ENCODE measurements at places on chromosomes 12 and 14.

- peak; percentile 78 for DNase-seq
Observed at GRCh38 chr12:50788561-50788960, 24.7 kb downstream of the ATF1 start.

DNA sequence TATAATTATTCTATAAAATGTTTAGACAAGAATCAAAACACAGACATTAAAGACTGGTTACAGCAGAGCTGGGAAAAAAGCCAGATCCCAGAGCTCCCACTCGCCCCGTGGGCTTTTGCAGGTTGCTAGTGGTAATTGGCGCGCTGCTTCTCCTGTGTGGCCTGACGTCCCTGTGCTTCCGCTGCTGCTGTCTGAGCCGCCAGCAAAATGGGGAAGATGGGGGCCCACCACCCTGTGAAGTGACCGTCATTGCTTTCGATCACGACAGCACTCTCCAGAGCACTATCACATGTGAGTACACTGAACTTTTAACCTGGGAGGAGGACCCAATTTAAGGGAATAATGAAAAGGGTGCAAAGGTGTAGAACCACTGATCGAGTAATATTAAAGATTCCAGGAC is 7.5 kb downstream of the TMEM52B start:
- DNase-seq: no peak

DNA sequence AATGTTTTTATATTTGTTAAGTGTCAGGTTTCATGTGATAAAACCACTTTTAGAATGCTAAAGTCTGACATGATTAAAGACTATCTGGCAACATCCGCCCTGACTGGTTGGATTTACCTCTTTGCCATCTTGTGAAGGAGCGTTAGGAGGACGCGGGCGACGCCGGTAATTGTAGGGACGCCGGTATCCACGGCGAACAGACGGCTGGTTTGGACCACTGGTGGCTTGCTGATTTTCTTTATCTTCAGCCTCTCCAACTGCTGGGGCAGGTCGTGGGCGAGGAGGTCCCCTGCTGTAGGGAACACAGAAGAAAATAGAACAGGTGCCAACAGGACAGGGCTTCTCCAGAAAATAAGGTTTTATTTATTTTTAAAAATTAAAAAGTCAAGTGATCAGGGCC is 21.3 kb downstream of the YBX3 start:
- no peak for DNase-seq

DNA sequence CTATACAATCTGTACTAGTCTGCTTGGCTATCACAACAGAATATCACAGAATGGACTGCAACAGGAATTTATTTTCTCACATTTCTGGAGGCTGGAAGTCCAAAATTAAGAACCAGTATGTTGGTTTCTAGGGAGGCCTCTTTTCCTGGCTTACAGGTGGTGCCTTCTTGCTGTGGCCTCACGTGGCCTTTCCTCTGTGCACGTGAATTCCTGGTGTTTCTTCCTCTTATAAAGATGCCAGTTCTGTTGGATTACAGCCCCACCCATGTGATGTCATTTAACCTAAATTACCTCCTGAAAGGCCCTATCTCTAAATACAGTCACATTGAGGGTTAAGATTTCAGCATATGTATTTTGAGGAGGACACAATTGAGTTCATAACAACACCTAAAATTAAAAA is 32.1 kb upstream of the C2CD5 start:
- no peak for DNase-seq

DNA sequence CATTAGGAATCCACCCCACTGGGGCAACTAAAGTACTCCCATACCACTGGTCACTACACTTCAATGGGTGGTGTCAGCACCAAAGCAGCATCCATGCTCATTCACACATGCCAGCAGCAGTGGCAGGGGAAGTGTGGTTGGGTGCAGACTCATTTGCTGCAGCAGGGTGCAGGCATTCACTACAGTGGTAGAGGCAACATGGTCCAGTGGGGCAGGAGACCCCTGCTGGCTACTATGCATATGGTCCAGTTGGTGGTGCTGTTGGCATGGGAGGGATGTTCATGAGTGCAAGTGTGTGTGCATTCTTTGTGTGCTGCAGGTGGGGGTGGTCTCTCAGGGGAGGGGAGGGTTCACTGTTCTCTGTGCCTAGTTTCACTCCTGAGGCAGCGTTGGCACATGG is 908.4 kb upstream of the NOVA1 start:
- DNase-seq: no peak

- no peak for DNase-seq
Observed at GRCh38 chr14:92041203-92041602, 1.3 kb upstream of the TRIP11 start.

- DNase-seq: no peak
Observed at GRCh38 chr12:29389295-29389919, 8.4 kb upstream of the ERGIC2 start.

GRCh38 chr14:58641509-58641908 is 3.7 kb downstream of the DACT1 start:
- no peak for DNase-seq

GRCh38 chr14:35678403-35679028 is 130.6 kb downstream of the RALGAPA1 start:
- no peak for DNase-seq

GRCh38 chr12:1830981-1831963 is 10.9 kb downstream of the LRTM2 start:
- peak; percentile 51 for DNase-seq

DNA sequence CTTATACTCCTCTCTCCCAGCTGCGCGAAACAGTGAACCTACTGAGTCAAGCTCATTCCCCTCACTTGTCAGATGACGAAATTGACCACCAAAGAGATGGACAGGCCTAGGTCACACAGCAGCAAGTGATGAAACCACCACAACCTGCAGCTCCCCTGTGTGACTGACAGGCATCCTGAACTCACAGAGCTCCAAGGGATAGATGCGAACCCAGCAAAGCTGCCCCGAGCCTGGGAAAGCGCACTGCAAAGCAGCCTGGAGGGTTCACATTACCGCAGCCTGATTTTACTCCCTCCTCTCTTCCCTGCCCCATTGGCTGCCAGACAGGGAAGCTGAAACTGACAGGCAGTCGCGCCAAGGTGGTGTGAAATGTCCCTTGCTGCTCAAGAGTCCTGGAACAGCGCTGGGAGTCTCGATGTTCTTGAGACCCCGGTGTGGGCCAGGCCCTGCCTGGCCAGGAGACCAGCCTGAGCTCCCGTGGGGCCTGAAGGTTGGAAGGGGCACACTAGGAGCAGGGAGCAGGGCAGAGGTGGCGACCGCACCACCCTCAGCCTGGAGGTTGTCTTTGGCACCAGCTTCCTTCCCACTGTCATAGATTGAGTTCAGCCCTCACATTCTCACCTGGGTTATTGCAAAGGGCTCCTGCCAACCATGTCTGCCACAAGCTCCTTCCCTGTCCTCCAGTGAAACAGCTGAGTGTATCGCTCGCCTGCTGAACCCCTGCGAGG is 36.3 kb downstream of the SNRNP35 start:
- no peak for DNase-seq

DNA sequence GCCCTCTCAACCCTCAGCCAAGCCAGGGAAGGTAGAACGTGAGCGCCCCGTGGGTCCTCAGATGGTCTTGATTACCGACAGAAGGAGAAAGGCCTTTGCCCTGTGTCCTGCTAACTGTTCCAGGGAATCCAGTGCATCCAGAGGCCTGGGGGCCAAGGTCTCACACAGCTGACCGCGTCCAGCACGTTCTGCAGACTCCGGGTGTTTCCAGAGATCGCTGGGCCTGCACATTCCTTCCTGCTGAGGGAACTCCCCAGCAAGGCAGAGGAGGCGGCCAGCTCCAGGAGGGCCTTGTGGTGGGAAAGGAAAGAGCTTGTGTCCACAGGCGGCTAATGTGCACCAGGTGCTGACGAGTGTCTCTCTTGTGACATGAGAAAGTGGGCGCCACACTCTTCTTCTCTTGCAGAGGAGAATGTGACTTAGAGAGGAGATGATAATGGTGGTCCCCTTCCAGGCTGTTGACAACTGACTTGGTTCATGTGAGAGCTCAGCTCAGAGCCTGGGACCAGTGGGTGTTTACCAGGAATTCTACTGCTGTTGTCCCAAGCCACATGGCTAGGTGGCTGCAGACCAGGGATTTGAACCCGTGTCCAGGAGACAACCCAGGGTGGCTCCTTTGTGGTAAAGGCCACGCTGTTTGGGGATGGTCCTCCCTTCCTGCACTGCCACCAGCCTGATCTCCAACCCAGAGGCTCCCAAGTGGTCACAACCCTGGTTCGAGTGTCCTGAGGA is 46.8 kb upstream of the DLK1 start:
- DNase-seq: peak; percentile 93

DNA sequence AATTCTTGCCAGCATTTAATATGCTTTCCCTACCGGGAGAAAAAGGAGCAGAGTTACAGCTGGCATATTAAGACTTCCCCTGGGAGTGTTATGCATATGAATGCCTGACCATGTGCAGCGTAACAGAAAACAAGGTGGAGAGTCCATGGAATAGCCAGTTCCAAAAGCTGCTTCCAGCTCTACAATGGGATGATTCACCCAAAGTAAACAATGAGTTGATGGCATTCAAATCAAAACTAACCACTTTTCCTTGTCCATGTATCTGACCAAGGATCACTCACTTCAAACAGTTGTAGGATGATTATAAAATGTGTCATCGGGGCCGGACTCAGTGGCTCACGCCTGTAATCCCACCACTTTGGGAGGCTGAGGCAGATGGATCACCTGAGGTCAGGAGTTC is 48.1 kb upstream of the BICDL1 start:
- peak; percentile 83 for DNase-seq

DNA sequence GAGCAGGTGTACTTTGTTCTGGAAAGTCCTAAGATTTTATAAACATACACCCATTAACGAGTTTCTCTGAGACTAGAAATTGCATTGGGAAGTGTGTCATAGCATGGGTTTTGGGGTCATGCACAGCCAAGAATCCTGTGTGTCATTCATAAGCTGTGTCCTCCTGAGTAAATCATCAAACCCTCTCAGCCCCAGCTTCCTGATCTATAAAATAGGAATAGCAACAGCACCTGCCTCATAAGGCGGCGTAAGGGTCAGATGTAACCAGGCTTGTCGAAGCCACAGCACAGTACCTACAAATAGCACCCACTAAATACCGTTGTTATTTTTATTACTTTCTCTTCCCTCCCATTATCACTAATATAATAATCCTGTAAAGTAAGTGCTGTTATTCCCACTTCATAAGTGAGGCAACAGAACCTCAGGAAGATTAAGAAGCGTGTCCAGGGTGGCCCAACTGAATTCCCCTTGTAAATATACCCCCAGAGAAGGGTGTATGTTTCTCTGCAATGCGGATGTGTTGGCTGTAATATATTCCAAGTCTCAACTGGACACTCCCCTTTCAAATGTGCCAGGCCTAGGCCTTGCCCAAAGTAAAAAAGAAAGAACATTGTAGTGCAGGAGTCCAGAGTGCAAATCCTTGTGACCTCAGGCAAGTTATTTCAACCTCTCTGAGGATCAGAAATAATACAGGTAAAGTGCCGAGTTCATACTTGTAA is 188.3 kb upstream of the BCL2L14 start:
- no peak for DNase-seq

GRCh38 chr14:47596860-47597259 is 78.5 kb downstream of the MDGA2 start:
- no peak for DNase-seq

DNA sequence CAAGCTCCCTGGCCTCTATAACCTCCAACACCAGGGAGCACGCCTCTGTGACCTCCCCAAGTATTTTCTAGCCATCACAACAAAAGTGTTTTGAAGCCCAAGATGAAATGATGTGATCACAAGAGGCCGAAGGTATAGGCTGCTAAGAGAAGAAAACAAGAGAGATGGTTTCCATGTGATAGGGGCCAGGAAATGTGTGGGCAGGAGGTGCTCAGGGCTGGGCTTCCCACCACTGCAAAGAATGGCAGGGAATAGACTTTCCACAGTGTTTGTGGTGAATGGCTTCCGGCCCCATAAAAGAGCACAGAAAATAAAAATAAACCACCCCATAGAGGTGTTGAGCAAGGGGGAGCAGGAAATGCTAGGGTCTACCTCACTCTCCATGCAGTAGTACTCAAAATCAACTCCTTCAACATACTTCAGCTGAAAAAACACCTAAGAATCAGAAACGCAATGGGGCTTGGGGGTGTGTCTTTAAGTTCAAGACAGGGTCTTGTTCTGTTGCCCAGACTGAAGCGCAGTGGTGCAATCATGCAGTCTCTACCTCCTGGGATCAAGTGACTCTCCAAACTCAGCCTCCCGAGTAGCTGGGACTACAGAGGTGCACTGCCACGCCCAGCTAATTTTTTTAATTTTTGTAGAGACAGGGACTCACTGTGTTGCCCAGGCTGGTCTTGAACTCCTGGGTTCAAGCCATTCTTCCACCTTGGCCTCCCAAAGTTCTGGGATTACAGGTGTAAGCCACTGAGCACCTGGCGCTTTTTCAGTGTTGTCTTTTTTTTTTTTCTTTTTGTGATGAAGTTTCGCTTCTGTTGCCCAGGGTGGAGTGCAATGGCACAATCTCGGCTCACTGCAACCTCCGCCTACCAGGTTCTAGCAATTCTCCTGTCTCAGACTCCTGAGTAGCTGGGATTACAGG is 27.1 kb downstream of the DAD1 start:
- DNase-seq: no peak

- DNase-seq: no peak
Observed at GRCh38 chr14:47744155-47744554, 68.8 kb upstream of the MDGA2 start.

DNA sequence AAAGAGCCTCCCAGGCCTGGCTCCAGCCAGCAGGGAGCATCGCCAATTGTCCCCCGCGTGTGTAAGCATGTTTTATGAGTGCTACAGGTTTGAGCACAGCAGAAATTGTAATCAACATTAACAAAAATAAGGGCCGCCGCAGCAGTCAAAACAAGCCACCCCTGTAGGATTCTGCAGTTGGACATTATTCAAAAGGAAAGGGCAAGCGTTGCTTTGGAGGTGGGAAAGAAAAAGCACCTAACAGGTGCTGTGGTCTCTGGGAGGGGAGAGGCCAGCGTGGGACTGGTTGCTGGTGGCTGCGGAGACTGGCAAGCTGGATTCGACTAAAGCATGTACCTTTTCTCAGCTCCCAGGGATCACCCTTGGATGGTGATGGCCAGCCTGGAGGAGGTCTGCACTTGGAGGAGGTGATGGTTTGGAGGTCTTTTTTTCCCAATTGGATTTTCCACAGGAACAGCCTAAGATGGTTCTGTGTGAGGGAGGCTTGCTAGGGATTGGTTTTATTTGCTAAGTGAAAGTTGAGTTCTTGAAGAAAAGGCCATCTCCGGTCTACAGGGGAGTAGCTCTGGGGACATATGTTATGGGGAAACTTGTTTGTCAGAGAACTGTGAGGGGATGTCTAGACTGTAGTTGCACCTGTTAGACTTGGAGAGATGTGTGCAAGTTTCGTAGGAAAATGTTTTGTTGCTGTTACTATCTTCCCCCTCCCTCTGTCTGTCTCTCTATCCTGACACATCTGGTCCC is 2.0 kb downstream of the DYRK2 start:
- no peak for DNase-seq

GRCh38 chr12:66508025-66508424 is 170.9 kb downstream of the GRIP1 start:
- no peak for DNase-seq

- no peak for DNase-seq
Observed at GRCh38 chr12:6076346-6076745, 48.1 kb downstream of the VWF start.
